ENCODE measurements at places on chromosomes 2 and 18. TPM values are rescaled to one million over a fixed set of nuclear protein-coding genes. Genes with fewer than 3 reads are reported as not detected.

The UGT1A8 gene
- not detected for total RNA-seq

GRCh38 chr18:6254456-6254855 lies 160.3 kb downstream of the L3MBTL4 start:
- no peaks in the 10 kb centered on the region for H3K36me3 ChIP-seq
- H3K27me3 ChIP-seq, result no peaks in the 10 kb centered on the region
- DNase-seq, result no peak
- no peak overlapping the region for H3K4me3 ChIP-seq
- H3K27ac ChIP-seq, result no peak overlapping the region
- H3K4me1 ChIP-seq, result no peaks in the 10 kb centered on the region

DNA sequence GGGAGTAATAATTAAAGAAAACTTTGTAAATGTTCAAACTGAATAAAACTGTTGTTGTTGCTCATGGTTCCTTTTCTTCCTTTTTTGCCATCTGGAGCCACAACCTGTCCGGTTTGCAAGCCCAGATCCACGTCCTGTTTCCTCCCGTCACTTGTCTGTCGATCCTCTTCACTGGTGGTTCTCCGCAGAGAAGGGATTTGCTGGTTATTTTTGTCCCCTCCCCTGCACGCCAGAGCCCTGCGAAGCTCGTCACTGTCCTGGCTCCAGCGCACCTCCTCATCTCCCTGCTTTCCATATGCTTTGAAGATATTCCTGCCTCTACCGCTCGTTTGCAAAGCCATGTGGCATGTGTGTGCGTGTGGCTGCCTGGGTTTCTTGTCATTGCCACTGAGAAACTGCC lies 461.4 kb downstream of the RNF144A start:
- DNase-seq, result no peak
- H3K27ac ChIP-seq, result no peak overlapping the region
- H3K4me3 ChIP-seq, result no peak overlapping the region
- H3K36me3 ChIP-seq, result no peaks in the 10 kb centered on the region
- H3K4me1 ChIP-seq, result peaks cover 7% of the 10 kb centered on the region

GRCh38 chr18:10440884-10441283 lies 13.6 kb upstream of the APCDD1 start:
- H3K4me3 ChIP-seq, result no peak overlapping the region
- no peaks in the 10 kb centered on the region for H3K36me3 ChIP-seq
- H3K27ac ChIP-seq, result no peak overlapping the region
- no peak for DNase-seq
- peaks cover 18% of the 10 kb centered on the region for H3K4me1 ChIP-seq
- H3K27me3 ChIP-seq, result no peaks in the 10 kb centered on the region

Data from spinal cord (tissue), 10 donors.